ENCODE measurements at places on chromosomes 2 and 18.

- DNase-seq, result peak; percentile 76
Measured at GRCh38 chr18:51074605-51075004, 44.6 kb downstream of the SMAD4 start.

GRCh38 chr2:102690012-102690411 lies 70.7 kb downstream of the SLC9A2 start:
- no peak for DNase-seq

DNA sequence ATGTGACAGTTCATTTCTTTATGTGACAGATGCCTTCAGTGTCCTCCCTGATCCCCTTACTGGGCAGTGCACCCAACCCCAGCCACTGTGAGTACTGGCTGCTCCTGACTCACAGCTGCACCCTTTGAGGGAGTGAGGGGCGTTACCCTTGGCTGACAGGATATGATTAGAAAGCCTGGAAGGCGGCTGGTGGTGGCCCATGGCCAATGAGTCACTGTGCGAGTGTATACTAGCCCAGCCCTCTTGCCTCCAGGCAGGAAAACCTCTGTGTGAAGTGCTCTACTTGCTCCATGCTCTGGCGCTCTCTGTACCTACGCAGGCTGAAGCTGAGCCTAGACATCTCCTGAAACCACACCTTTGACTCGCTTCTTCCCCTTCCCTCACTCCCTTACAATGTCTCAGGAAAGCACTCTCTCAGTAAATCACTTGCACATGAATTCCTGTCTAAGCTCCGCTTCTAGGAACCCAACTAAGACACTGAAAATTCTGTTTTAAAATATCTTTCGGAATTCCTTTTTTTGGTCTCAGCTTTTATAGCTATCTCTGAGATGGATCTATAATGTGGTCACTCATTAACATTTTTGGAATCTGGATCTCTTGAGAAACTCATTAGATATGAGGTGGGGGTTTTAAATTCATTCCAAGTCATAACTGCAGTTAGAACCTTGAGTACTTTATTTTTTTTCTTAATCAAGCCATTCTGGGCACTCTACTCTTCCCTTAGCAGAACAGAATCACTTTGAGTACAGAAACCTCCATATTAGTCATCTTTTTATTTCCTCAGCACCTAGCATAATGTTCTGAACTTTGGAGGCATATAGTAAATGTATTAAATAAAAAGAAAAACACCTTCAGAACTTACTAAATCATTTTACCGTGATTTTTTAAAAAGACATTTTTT lies 25.3 kb upstream of the STAM2 start:
- peak; percentile 23 for DNase-seq

DNA sequence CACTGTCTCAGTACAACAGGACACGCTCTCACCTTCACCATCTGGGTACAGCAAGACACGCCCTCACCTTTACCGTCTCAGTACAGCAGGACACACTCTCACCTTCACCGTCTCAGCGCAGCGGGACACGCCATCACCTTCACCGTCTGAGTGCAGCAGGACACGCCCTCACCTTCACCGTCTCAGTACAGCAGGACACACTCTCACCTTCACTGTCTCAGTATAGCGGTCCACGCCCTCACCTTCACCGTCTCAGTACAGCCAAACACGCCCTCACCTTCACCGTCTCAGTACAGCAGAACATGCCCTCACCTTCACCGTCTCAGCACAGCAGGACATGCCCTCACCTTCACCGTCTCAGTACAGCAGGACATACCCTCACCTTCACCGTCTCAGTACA lies 109.9 kb upstream of the CTDP1 start:
- no peak for DNase-seq

GRCh38 chr2:47313728-47314127 lies 89.2 kb upstream of the MSH2 start:
- no peak for DNase-seq

DNA sequence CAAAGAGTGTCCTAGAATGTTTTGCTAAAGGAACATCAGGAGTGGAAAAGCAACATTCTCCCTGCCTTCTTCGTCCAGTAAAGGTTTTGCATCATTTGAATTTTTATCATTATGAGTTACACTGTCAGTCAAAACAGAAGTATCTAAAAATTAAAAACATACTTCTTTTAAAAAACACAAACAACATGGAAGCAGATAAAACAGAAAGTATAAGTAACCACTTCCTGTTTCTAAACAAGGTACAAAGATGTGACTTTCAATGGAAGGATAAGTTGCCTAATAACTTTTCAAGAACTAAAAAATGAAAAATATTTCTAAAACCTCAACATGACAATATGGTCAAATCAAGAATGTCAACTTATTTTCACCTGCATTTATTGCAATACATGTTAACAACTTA lies 158.2 kb downstream of the STK39 start:
- peak; percentile 32 for DNase-seq

GRCh38 chr2:165969227-165969626 lies 15.7 kb upstream of the TTC21B start:
- no peak for DNase-seq

GRCh38 chr2:35827086-35827485 lies 528.5 kb upstream of the CRIM1 start:
- DNase-seq, result no peak

DNA sequence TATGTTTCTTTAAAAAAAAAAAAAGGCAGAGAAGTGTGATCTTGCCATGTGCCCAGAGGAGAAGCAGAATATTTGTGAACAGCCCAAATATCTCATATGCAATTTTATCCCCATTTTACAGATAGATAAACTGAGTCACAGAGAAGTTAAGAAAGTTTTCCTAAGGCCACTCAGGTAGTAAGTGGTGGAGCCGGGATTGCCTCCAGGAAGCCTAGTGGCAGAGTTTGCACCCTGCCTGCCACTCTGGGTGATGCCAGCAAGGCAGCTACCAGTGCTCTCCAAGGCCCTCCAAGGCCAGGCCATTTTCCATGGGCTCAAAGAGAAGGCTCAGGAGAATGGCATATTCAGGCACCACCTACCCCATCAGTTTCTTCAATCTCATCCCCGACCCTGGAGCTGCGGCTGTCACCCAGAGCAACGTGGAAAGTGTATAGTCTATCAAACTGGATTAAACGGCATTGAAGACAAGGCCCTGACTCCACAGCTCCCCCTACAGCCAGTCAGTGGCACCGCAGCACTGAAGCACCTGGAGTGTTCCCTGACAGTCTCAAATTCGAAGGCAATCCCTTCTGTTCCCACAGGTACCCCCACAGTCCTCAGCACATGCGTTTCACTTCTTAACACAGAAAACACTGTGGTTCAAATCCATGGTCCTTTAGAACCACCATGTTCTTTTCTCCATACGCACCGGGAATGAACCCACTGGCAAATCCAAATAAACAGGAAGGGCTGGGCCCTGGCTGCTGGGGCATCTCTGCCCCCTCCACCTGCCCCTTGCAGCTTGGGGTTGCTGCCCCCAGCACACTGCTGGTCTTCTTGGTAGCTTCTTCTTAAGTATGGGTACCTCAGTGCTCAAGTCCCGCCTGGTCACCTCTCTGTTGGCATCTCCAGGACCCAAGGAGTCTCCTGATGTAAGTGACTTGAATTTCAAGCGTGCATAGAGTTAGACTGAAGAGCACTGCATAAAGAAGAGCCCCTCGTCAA lies 175.3 kb downstream of the INHBB start:
- peak; percentile 17 for DNase-seq

GRCh38 chr2:42516418-42516901 lies 22.7 kb upstream of the KCNG3 start:
- no peak for DNase-seq

DNA sequence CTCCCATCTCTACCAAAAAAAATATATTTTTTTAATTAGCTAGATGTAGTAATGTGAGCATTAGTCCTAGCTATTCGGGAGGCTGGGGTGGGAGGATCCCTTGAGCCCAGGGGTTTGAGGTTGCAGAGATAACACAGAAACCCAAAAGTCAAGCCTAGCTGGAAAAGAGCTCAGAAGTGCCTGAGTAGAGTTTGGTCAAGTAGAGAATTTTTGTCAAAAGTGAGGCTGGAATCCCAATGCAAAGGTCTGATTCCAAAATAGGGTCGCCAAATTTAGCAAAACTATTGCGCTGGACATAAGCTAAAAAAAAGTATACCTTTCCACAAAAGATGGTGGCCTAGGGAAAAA lies 15.5 kb upstream of the MSH6 start:
- no peak for DNase-seq

GRCh38 chr2:154898269-154898668 lies 199.8 kb downstream of the KCNJ3 start:
- DNase-seq, result no peak

GRCh38 chr2:126359494-126359893 lies 296.5 kb upstream of the GYPC start:
- no peak for DNase-seq

DNA sequence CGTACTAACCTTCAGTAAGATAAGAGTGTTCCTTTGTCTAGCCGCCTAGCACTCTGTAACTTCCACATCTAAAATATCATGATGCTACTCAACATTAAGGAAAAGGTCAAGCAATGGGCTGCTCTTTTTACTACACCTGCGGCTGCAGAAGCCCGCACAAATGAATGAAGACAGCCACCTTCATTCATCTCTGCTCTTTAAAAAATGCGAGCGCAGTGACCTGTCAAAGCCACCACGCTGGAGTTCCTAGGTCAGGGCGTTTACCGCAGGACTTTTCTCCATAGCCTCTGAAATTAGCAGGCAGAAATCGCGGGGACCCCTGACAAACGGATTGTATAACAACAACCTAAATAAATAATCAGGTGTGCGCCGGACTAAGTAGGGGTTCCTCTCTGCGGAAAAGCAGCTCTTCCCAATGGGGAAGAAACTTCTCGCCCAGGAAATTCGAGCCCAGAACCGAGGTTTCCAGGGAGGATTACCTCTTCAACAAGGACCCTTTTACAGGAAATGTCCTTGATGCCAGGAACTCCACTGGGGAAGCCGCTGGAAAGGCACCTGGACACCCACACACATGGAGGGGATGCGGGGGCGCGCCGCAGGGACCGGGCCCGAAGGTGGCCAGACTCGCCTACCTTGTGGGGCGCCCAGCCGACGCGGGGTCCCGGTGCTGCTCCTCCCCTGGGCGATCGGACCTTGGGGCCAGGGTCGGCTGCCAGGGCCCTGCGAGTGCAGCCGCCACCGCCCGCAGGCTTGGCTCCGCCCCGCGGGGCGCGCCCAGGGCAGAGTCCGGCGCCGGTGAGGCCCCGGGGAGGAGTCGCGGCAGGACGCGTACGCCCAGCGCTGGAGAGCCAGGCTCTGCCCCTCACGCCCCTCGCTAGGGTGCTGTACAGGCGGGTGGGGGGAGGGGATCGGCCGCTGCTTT lies at the start of gene CCDC68:
Gene CCDC68 (minus strand): TSS at position 758 of the 922 bp plus-strand sequence. CDS start 16,670 bp downstream, outside the sequence.
- DNase-seq, result peak; percentile 22

DNA sequence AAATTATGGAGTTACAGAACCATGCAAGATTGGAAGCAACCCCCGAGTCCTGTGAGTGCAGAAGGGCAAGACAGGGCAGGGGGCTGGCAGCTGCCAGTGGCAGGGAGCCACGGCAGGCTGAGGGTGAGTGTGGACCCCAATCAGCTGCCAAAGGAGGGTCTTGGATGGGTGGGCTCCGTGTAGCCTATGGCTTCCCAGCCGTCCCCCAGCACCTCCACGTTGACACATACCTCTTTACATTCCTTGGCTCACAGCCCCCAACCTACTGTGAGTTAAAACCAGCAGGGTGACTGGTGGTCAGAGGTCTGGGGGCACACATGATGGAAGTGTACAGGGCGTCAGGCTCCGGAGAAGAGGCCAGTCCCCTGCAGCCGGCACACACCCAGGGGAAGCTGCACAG lies 60.9 kb upstream of the SALL3 start:
- DNase-seq, result no peak

GRCh38 chr2:222360146-222360545 lies 61.3 kb upstream of the PAX3 start:
- no peak for DNase-seq

DNA sequence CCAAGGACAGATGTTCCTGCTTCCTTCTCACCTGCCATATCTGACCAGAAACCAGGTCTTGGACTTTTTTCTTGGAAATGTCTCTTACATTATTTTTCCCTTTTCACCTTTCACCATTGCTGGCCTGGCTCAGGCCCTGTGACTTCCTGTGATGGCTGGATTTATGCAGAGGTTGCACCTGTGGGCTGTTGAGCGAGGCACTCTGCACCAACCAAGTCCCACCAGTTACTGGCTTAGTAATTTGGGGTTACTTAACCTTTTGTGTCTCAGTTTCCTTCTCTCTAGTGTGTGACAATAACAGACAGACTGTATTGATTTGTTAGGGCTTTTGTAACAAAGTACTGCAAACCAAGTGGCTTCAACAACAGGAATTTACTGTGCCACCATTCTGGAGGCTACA lies 110.0 kb downstream of the INSIG2 start:
- no peak for DNase-seq

DNA sequence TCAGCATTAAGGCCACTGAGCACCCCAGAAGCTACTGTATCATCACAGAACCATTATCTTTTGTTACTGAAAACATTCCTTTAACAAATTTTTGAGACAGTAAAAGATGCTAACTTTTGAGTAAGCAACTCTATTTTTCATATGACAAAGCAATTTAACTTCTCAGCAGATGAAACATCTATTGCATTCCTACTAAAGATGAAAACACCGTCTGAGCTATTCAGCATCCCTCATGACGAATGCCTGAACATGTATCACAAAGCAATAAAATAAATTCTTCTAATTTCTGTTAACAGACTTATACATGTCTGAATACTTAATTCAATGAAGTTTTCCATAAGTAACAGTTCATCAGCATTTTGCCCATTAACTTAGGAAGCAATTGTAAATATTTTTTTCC lies 23.9 kb downstream of the CHN1 start:
- no peak for DNase-seq

DNA sequence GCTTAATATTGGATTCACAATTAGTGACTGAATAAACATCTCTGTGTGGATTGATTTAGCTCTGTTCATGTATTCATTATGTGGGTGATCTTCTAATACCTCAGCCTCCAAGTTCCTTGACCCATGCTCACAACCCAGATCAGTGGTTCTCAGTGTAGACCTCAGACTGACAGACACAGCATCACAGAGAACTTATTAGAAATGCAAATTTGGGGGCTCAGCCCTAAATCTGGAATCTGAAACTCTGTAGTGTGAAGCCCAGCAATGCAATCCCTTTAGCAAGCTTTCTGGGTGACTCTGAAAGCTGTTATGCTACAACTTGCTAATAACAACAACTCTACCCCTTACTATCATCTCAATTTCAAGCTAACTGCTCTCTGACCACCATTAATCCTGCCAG lies 273.1 kb upstream of the FANCL start:
- DNase-seq, result no peak

DNA sequence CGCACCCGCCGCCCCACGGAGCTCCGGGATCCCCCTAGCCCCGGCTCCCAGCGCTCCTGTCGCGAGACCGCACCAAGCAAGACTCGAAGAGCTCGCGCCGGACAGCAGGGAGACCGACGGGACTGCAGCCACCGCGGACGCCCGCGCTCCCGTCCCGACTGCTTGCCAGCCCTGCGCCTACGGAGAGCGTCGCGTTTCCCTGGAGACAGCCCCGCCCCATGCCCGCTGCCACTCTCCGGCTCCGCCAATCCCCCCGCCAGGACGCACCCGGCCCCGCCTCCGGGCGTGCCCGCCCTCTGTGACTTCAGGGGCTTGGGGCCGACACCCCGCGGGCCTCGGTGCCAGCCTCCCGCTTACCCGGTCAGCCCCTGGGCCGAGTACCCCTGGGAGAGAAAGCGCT lies at the start of gene ANKMY1:
Gene ANKMY1 (minus strand): TSS at position 181 of the 400 bp plus-strand sequence. CDS start 653 bp downstream, outside the sequence.
- peak; percentile 60 for DNase-seq

All from common myeloid progenitor, CD34-positive (primary cell).